Activated T-helper 9 cell treated with anti-CD3 and anti-CD28 coated beads, Interleukin-2, amount 50 U/mL, for 16 hours (primary cell): ENCODE measurements at places on chromosomes 2 and 18.

DNA sequence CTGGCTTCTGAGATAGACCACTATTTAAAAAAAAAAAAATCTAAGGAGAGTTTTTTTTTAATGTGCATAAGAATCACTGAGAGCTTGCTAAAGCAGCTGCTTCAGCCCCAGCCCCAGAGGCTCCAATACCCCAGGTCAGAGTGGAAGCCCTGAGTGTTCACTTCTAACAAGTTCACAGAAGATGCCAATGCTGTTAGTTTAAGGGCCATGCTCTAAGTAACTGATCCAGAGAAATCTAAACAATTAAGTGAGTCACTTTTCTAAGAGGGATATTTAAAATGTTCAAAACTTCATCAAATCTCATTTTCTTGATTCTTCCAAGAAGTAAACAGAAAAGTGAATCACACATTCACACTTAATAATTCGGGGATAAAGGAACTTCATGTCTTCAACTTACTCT, 126.4 kb upstream of the CD226 start:
- DNase-seq: no peak

DNA sequence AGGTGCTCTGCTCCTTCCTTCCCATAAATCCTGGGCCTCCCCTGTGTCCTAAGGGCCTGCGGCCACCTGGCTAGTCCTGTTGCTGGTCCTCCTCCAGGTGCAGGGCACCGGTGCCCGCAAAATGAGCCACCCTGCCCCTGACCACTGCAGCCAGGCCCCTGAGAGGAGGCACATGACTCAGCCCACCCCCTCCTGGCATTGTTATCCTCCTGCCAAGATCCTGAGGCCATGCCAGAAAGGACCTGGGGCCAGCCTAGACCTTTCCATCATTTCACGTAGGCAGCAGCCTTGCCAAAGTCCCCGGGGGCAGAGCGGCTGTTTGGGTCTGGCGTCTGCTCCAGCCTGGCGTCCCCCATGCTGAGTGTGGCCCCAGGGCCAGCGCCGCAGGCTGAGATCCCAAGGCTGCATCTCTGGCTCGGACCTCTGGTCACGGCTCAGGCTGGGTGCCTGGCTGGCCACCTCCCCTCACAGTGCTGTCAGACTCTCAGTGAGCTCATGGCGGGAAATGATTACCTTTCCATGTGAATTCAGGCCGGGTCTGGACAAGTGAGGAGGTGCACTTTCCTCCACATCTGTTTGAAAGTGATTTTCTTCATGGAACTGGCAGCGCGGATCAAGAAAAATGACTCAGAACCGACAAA, 81.0 kb downstream of the NDUFA10 start:
- no peak for DNase-seq

DNA sequence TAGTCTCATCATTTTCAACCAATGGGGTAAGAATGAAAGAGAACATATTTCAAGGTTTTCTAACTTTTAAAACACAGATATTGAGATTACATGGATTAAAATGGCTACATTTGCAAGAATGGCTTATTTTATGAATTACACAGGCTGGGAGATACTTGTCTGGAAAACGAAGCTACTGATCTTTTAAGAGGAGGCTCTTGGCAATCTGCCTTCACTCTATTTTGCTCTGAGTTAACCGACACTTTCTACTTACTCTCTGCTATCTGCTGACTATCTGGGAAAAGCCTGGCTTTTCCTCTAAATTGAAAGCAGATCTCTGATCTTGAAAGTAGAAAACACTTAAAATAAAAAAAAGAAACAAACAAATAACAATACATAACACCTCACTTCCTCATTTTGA, 325.4 kb upstream of the LINC00305 start:
- no peak for DNase-seq

DNA sequence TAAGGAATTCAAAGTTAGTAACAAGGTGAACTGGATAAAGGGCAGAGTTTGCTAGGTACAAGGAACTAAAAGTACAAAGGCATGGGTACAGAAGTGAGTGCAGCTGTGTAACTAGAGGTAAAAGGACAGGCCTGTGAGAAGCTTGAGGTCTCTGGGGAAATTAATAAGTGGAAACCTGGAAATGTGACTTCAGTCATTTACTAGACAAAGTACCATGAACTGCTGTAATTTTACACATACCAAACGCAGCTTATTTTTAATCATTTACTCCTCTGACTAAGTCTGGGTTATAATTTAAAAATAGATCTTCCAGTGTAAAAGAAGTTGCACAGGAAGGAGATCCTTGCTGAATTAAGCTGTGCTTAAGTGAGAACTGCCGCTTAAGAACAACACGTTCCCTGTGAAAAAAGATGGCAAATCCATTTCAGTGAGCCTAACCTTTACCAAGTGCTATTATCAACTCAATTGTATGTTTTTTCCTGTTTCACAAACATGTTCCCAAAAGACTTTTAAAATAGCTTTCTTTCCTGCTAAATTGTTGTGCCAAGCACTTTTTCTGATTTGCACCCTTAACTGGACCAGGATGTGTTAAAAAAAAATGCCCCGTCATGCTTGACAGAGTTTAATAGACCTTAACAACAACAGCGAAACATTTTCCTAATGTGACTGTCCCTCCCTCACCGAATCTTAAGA, 44.3 kb downstream of the CALCRL start:
- DNase-seq: no peak

DNA sequence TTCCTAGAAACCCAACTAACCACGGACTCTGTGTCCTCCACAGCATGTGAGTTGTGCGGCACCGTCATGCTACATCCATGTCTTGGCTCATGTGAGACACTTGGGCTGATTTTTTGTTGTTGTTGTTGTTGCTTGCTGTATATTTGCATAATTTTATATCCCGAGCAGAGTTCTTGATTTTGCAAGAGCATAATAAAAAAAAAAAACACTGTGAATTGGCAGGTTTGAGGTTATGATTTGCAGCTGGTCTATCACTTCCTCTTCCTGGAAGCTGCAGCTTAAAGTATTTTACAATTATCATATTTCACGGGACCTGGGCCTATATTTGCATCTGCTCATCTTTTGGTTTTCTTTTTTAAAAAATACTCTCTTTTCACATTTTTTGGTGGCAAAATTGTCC, 142.3 kb upstream of the NRP2 start:
- no peak for DNase-seq

DNA sequence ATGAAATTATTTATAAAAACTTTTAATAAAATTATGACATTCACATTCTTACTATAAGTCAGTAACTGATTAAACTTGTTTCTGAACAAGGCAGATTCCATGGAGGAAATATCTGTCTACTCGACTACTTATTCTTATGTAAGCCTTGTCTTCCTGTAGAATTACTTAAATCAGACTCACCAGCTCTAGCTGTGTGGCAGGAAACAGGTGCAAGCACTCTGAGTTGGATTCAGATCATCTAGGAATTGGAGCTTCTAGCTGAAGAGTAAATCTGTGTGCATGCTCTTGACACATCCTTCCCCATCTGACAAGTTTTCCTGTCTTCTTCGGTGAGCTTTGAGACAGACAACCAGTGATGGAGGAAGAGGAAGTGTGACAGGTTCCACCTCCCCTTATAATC, 284.7 kb downstream of the TRIB2 start:
- DNase-seq: no peak

DNA sequence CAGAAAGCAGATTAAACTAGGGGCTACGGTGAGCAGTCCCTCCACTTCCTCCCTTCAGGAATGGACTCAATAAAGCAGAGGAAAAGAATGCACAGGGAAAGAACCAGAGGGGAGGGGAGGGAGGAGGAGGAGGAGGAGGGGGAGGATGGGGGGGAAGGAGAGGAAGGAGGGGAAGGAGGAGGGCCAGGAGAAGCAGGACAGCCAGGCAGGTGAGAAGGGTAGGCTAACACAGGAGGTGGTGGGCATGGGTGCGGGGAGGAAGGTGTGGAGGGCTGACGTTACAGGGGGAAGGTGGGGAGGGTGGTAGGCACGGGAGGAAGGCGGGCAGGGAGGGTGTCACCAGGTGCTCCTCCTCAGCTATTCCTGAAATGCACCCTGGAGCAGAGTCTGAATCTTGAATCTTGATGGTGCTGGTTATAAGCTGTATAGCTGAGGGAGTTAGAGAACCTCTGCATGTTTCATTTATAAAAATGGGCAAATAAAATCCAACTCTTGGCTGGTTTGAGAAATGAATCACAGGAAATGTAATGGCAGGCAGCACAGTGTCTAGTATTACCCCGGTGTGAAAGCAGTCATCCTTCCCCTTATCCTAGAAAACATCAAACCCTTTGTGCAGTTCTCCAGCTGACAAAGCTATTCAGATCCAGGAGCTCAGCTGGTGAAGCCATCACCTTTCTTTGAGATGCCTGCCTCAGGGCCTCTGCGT, 3.4 kb downstream of the TMEM18 start:
- no peak for DNase-seq

- DNase-seq: no peak
Observed at GRCh38 chr2:60438653-60439052, 114.8 kb downstream of the BCL11A start.

DNA sequence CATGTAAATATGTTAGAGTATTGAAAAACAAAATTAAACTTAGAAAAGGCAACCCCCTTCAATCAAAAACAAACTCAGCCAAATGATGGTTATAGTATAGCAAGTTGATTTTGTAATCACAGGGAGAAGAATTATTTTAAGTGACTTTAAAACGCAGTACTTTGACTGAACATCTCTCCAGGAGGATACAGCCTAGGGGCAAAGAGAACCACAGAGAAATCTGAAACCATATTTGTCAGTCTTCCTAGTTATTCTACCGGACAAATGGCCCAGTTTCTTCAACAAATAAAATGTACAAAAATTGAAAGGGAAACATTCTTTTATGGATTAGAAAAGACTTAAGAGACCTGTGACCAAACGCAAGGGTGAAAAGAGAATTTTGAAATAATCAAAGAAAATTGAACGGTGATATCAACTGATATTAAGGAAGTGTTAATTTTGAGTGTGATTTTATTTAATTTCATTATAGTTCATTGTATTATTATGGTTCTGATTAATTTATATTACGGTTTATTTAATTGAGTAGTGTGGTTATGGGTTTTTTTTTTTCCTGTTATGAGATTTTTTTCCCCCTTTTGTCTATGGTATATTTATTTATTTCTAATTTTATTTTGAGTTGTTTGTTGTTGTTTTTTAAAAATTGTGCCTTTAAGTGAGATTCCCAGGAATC, 75.3 kb downstream of the HNRNPLL start:
- no peak for DNase-seq

- no peak for DNase-seq
Observed at GRCh38 chr2:155377266-155377680, 678.8 kb downstream of the KCNJ3 start.

DNA sequence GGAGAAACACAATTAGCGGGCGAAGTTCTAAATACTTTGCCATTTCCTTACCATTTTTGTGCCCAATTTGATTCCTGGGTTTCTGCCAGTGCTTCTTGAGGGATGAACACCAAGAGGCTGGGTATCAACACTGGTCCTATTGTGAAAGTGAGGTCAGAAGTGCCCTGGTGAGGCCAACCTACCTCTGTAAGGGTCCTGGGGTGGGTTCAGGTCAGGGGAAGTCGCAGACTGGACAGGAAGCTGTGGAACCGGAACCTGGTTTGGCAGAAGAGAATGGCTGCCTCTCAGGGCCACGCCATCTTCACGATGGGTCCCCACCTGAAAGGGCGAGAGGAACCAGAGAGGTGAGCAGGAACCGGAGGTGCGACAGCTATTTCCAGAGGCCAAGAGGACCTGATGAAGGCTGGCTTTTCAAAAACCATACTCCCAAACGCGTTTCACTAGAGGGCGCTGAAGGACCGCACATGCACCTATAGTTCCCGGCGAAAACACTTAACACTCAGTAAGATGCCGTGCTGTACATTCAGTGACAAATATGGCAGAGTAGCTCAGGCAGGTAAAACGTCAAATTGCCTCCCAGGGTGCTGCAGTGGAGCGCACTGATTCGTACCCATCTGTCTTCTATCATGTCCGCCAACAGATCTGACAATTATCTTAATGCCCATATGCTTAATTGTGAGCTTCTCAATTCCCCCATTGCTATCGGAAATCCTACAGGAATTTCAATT, 275.3 kb upstream of the CCDC68 start:
- DNase-seq: no peak

GRCh38 chr2:98378196-98378595, 31.9 kb downstream of the CNGA3 start:
- no peak for DNase-seq
